Amniotic stem cell (primary cell): ENCODE measurements at places on chromosomes 5 and 9.

DNA sequence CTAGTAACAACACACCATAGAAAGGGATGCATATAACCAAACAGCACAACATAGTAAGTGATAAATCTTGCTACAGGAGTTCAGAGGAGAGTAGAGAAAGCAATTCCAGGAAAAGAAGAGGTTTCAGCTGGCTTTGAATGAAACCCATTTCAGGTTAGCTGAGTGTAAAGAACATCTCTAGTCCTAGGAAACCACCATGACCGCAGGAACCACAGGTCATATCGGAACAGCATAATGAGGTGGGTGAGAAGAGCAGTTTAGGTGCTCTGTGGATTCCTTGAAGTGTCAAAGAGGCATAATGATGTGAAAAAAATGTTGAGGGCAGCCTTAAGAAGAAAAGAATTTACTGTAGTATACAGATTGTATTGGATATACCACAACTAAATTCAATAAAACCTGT, 507.5 kb downstream of the MTRR start:
- no peak for DNase-seq

DNA sequence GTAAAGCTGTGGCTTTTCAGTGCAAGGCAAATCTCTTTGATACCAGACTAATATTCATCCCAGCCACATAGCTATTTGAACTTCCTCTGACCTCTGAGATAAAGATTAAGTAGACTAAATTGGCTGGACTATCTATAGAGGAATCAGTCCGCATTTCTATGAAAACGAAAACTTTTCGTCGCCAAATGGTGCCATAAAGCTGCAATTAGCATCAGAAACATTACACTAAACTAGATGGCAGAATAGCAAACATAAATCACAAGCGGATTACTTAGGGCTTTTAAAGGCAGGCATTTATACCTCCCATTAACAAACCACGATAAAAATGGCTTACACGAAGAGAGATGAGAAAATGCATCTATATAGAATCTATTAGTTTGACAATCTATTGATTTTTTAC, 1009.7 kb upstream of the CDH6 start:
- DNase-seq: no peak

DNA sequence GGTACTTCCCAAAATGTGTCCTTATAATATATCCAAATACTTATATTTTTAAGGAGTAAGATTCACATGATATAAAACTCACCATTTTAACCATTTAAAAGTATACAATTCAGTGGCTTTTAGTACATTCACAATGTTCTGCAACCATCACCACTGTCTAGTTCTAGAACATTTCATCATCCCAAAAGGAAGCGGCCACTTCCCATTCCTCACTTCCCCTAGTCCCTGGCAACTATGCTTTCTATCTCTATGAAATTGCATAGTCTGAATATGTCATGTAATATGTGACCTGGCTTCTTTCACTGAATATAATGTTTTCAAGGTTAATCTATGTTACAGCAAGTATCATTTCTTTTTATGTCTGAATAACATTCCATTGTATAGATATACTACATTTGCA, 615.1 kb upstream of the SGCD start:
- no peak for DNase-seq

GRCh38 chr5:158679221-158679641, 420.5 kb downstream of the EBF1 start:
- DNase-seq: no peak

DNA sequence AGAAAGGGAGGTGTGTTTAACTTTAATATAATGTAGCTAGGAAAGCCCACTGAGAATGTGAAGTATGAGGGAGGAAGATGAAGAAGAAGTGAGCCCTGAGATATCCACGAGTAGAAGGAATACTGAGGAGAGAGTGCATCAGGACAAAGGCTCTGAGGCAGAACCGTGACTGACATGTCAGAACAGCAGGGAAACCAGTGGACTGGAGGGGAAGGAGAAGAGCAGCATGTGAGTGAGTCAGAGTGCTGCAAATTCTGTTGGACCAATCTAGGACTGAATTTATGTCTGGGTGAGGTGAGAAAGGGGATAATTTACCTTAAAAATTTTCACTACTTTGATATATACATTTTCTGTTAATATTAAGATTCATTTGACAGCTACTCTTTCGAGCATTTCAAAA, 110.3 kb downstream of the ST8SIA4 start:
- no peak for DNase-seq

DNA sequence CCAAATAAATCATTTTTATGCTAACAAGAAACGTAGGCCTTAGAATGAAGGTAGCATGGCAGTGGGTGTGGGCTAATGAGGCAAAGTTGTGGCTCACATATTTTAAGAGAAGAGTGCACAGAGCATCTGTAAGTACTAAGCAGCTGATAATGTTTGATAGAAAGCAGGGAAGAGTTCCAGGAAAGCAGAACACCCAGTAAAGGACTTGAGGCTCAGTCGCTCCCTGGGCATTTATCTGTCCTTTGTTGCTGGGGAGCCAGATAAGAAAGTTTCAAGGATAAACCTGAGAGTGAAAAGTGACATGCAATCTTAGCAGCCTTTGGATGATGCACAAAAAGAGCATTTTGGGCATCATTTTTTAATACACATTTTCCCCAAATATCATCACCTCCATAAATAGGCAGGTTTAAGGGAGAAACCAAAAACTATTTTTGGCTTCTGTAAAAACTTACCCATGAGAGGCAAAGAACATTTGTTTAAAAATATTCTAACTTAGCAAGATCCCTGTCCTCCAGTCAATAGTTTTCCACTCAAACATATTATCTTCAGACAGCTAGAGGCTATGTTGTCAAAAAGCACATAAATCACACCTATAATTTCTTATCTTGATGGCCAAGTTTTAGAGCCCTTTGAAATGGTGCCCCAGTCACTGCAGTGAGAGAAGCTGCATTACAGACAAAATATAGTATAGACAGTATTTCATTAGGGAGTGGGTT, 3.4 kb downstream of the FREM1 start:
- DNase-seq: no peak

GRCh38 chr9:100525563-100525962, 52.3 kb upstream of the CAVIN4 start:
- no peak for DNase-seq

DNA sequence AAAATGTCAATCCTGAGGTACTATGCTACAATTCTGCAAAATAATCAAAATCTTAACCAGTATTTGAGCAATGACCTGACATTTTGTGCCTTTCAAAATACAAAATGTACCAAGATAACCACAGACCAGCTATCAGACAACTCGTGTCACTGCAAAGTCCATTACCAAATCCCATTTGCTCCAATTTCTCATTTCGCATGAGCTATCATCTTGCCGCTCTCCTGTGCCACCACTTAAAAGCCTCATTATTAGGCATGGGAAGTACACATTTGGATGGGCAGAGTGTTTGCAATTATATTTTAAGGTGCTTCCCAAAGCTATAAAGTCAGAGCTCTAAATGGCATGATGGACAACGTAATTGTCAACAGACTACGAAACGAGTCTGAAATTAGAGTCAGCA, 205.2 kb downstream of the AGTPBP1 start:
- DNase-seq: no peak

DNA sequence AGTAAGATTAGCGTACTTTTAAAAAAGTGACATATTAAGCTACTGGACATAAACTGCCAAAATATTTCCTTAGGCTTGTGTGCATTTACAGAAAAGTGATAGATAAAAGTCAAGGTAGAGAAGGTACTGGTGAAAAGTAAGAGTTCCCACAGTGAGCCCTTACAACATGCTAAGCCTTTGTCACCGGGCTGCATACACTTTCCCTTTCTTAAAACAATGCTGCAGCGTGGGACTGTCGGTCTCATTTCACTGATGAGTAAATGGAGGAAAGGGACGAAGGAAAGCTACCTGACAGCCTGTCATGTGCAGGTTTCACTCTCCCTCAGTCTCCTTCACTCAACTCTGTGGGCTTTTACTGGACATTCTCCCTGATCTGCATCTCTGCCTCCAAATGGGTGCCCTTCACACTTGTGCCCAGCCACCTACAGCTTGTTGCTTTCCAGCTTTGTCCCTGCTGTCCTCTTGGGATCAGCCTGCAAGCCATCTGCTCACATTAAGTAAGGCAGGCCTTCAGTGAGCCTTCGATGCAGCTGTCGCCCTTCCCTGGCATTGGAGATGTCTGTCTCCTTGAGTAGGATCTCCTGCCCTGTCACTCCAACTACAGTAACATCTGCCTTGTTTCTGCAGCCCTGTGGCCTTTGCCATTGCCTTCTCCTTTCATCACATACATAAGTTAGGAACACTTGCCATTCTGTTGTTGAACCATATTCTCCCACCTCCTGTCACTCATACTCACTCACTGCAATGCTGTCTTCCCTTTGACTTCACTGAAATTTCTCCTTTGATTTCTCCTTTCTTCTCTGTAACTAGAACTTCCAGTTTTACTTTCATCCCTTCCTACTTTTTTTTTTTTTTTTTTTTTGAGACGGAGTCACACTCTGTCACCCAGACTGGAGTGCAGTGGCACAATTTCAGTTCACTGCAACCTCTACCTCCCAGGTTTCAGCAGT, 9.3 kb upstream of the ROPN1L start:
- no peak for DNase-seq
